ENCODE measurements at places on chromosomes 5 and 9. TPM values are rescaled to one million over a fixed set of nuclear protein-coding genes. Genes with fewer than 3 reads are reported as not detected.

- DNase-seq, result no peak
Measured at GRCh38 chr9:131516930-131517329, 14.1 kb downstream of the UCK1 start.

The ENDOG gene
- total RNA-seq, result 40.3 TPM

DNA sequence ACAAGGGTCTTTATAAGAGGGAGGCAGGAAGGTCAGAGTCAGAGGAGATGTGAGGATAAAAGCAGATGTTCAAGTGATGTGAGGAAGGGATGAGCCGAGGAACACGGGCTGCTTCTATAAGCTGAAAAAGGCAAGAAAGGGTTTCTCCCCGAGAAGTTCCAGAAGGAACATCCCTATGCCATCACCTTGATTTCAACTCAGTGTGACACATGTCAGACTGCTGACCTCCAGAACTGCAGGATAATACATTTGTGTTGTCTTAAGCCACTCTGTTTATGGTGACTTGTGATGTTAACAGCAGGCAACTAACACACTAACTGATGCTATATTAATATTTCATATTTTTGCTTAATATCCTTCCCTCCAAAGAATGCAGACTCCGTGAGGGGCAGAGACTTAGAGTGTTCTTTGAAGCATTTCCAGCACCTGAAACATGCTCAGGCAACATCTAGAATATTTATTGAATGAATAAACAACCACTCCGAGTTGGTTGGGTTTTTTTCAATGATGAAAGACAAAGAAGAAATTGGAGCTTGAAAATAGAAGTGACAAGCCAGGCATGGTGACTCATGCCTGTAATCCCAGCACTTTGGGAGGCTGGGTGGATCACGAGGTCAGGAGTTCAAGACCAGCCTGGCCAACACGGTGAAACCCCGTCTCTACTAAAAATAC is 77.6 kb upstream of the ADRA1B start:
- peak; percentile 89 for DNase-seq

DNA sequence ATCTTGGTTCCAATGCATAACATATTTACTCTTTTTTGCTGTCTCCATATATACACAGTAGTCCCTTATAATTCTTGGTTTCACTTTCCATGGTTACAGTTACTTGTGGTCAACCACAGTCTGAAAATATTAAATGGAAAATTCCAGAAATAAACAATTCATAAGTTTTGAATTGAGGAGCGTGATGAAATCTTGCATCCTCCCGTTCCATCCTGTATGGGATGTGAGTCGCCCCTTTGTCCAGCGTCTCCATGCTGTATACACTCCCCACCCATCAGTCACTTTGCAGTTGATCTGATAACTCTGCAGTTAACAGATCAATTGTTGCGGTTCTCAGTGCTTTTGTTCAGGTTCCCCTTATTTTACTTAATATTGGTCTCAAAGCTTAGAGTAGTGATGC is 11.5 kb upstream of the FAF2 start:
- DNase-seq, result peak; percentile 72

GRCh38 chr9:35089434-35089833 is 7.0 kb downstream of the PIGO start:
- DNase-seq, result no peak

Measured in mammary epithelial cell (primary cell).